ENCODE measurements at places on chromosomes 11 and 22.

DNA sequence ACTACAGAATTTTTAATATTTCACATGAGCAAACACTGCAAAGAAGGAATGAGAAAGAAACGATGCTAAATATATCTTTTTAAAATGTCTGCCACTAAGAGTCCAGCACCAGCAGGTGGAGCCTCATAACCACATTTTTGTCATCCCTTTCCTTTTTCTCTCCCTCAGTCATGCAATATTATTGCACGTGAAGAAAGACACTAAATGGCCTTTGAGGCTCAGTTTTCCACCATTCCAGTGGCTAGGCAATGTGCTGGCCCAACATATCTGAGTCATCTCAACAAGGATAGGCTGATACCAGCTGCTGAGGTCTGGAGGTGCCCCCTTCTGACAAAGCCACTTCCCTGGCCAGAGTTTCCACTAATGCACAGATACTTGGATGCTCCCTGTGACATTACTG, 1.8 kb downstream of the ALKBH8 start:
- DNase-seq: no peak

DNA sequence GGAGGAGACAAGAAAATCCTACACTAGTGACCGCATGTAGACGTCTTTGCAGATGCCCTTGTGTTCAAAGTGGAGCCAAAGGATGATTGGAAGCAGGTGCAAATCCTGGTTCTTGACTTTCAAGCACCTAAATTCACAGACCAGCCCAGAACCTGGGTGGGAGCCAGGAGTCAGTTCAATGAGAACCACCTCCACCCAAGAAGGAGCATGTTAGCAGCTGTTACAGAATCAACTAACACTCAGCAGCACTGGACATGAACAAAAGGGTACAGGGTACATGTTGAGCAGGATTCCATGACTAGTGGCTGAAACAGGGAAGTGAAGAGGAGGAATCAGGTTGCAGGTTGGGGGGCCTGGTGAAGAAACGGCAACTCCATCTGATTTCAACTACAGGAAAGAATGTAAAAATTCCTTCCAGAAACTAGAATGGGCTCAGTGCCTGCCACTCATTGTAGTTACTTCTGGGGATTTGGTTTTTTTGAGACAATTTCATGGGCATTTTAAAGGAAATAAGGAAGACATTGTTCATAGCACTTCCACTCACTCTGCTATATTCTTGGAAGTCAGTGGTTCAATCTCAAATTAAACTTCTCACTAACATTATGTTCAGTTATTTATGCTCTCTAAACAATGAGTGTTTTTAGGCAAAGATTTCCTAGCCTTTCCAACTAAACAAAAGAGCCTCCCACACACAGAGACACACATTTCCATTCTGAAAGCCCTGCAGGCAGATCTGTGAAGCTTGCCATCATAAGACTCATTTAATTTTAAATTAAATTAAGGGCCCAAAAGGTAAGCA, 173.3 kb downstream of the CADM1 start:
- no peak for DNase-seq

DNA sequence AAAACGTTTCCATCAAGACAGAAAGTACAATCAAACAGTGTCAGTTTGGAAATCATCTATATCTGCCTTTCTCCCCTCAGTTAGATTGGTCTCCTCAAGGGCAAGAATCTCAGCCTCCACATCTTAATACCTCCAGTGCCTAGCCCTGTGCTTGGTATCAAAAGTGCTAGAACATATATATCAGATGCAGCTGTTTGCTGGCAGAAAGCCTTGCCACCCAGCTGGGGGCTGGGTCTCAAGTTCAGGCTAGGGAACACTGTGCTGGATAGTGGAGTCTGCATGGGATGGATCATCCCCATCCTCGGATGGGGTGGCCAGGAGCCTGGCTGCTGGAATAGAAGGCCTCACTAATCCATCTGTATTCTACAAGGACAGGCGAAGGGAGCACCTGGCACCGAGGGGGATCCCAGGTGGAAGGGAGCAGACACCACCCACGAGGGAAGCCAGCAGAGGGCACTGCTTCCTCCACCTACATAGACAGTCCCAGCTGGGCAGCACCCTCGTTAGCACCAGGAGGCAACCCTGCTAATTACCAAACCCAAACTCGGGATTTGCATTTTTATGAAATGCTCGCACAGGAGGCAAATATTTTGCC, 602.2 kb downstream of the BUD13 start:
- no peak for DNase-seq

- no peak for DNase-seq
Measured at GRCh38 chr11:11709447-11710239, 87.8 kb upstream of the GALNT18 start.

GRCh38 chr11:92226331-92227229, 2.0 kb downstream of the FAT3 start:
- DNase-seq: no peak

- DNase-seq: no peak
Measured at GRCh38 chr11:88359541-88359940, 22.0 kb upstream of the CTSC start.

- no peak for DNase-seq
Measured at GRCh38 chr11:16225623-16226022, 130.7 kb downstream of the SOX6 start.

DNA sequence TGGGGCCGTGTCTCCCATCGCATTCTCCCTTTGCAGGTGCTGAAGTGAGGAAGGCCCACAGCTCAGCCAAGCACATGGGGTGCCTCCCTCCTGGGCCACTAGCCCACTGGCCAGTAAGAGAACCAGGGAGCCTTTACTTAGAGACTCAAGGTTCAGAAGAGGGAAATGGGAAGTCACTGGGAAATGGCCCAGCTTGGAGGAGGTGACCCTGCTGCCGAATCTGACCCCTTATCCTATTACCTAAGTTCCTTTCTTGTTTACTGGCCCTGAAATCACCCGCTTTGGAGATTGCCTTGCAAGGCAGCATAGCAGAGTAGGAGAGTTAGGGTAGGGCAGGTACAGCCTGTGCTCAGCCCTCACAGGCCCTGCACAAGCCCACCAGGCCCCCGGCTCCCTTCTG, 24.4 kb downstream of the UPB1 start:
- DNase-seq: no peak

All from activated CD4-positive, alpha-beta T cell treated with anti-CD3 and anti-CD28 coated beads, Interleukin-2, amount 50 U/mL, for 24 hours (primary cell).